Effector memory CD8-positive, alpha-beta T cell (primary cell): ENCODE measurements at places on chromosomes 12 and 14.

DNA sequence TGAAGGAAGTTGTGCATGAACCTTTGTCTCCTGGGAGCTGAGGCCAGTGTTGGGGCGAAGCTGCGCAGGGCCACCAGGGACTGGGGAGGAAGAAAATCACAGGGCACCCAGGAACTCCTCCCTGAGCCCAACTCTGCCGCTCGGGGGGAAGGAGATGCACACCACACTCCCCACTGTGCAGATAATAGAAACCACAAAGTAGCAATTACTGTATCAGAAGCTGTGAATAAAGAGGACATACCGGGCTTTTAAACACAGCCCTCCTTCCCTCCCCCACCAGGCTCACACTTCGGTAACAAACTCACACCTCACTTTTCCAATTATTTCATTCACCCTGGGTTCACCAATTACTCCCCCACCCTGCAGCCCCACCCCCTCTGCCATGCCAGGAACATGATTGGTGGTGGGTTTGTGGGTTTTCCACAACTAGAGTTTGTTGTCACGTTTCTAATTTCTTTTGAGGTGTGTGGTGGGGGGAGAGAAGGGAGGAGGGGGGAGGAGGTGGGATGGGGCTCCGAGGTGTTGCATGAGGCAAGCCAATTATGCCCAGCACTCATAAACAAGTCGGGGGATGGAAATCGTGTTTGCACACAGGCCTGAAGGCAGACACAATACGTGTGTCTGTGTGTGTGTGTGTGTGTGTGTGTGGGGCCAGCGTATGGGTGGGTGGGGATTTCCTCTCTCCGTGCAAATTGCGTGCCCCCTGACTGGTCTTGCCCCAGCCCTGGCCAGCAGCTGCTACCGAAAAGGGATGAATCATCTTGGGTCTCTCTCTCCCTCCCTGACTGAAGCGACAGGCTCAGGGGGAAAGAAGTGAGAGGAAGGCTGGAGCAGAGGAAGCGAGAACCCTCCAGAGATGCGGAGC is 103.3 kb downstream of the RBM19 start:
- DNase-seq = peak; percentile 3

GRCh38 chr14:39641224-39641623 is 209.0 kb upstream of the FBXO33 start:
- DNase-seq = no peak

GRCh38 chr12:62717643-62718042 is 217.3 kb downstream of the PPM1H start:
- DNase-seq = no peak

- no peak for DNase-seq
Observed at GRCh38 chr12:124299628-124300388, 4.9 kb downstream of the RFLNA start.

DNA sequence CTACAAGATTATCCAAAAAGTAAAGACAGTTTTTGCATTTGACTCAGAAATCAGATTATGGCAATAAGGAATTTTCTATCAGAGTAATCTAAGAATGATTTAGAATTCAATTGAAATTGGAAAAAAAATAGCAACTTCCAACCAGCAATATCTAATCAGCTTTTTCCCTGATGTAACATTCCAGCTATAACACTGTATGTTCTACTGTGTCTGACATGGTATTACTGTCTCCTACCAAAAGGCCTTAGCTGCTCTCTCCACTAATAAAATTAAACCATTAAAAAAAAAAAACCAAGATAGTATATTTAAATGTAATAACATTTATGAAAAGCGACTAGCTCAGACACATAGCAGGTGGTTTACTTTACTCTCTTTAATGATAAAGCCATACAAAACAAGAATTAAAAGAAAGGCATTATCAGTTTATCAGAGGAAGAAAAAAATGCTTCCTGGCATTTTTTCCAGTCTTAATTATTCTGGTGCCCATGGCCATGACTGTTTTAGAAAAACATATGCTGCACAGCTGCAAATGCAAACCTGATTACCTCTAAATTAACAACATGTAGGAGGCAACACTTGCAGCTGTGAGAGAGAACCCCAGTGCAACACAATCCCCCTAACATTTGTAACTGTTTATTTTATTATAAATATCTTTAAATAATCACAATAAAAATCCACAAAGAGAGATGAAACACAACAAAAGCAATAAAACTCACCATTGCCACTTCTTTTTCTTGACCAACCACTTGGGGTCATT is 28.8 kb downstream of the PHLDA1 start:
- DNase-seq = no peak

DNA sequence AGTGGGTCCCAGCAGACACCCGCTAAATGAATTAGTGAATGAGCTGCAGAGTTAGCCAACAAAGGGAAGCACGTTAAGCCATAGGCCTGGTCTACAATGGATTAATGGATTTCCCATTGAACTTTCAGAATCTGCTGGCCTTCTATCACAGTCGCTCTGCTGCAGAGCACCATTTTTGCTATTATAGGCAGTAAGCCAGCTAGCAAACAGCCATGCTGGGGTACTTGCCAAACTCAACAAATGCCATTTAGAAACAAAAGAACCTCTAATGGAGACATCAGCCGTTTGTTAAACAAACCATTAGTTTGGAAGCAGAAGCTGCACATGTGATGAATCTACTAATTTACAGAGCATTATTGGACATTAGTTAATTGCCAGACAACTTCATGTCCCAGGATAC is 181.1 kb upstream of the STXBP6 start:
- no peak for DNase-seq

GRCh38 chr14:71725922-71726579 is 206.2 kb upstream of the RGS6 start:
- DNase-seq = no peak

- no peak for DNase-seq
Observed at GRCh38 chr12:124411281-124411878, 116.5 kb downstream of the RFLNA start.

DNA sequence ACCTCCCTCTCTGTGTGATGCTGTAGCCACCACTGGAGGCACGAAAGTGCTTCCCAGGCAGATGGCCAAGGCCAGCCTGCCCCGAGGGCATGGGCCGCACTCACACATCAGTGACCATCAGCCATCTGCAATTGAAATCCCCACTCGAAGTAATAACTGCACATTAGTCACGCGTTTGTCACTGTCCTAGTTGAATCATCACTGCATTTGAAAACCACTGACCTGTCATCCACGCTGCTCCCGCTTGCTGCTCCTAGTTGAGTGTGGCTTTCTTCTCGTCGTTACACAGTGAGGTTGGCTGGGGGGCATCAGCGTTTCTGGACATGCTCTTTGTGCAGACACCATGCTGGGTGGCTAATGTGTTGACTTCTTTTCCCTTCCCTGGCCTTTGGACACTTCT is 176.1 kb downstream of the ADGRD1 start:
- DNase-seq = no peak

- DNase-seq = peak; percentile 8
Observed at GRCh38 chr14:31286456-31287293, 79.1 kb upstream of the HECTD1 start.

GRCh38 chr12:79920421-79921238 is 14.3 kb downstream of the PPP1R12A start:
- DNase-seq = no peak

- DNase-seq = no peak
Observed at GRCh38 chr12:109387425-109388166, 39.9 kb downstream of the MYO1H start.

DNA sequence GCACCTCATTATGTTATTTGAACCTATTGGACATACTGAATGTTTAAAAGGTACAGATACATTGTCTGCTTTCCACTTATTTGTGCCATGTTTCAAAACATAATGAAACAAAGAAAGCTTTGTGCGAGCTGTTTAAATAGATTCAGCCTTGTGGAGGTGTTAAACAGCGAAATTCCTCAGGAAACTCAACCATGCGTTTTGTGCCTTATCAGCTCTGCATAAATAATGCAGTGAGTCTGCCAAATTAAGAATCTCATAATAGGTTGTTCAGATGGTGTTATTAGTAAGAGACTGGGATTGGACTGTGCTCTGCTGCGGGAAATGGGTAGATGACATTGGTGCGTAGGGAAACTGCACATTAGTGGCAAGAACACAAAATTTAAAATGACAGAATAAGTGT is 163.7 kb upstream of the CLEC14A start:
- no peak for DNase-seq

DNA sequence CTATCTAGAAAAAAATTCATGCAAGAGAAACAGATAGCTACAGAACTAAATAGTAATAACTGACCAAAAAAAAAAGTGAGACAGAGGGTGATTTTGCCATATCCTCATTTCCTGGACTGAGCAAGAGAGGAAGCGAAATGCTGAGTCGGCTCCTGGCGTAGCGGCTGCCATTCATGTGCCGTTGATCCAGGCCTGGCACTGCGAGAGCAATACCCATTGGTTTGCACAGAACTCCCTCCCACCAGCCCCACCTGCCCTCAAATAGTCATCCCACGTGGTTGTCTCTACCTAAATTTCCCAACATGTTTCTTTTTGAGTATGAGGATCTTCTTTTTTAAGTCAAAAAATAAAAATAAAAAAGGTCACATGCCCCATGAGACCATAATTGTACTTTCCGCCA is 9.4 kb upstream of the WNT5B start:
- DNase-seq = no peak

DNA sequence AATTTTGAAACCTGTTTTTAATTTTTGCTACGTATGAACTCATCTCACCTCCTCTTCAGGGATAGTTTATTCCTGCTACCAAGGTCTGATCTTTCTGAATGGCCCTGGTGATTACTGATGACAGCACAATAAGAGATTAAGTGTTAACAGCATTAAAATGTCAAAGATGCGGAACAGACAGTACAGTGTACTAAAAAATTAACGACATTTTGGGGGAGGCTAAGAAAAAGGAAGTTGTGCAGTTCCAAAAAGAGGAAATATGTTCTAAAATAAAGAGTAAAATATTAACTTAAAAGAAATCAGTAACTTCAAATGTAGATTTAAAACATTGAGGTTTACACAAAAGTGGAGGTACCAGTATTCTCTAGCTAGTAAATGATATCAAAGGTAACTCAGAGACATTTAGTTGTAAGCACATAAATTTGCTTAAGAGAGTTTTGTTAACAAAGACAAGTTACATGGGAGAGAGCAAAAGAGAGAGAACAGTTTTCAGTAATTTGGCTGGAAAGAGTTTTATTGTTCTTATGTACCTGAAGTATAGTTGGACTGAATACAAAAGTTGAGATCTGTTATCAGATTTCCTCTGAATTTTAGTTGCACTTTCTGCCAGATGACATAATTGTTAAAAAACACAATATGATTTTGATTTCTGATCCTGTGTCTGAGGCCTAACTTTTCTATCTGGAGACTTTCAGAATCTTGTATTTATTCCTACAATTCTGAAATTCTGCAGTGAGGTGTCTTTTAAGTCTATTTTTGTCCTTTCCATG is 4.2 kb upstream of the CLECL1 start:
- no peak for DNase-seq

- DNase-seq = no peak
Observed at GRCh38 chr14:105149146-105149781, 19.3 kb downstream of the JAG2 start.

- DNase-seq = no peak
Observed at GRCh38 chr12:43255522-43256111, 296.4 kb downstream of the ADAMTS20 start.

GRCh38 chr14:21614240-21614639 is 20.5 kb downstream of the OR10G2 start:
- DNase-seq = no peak

DNA sequence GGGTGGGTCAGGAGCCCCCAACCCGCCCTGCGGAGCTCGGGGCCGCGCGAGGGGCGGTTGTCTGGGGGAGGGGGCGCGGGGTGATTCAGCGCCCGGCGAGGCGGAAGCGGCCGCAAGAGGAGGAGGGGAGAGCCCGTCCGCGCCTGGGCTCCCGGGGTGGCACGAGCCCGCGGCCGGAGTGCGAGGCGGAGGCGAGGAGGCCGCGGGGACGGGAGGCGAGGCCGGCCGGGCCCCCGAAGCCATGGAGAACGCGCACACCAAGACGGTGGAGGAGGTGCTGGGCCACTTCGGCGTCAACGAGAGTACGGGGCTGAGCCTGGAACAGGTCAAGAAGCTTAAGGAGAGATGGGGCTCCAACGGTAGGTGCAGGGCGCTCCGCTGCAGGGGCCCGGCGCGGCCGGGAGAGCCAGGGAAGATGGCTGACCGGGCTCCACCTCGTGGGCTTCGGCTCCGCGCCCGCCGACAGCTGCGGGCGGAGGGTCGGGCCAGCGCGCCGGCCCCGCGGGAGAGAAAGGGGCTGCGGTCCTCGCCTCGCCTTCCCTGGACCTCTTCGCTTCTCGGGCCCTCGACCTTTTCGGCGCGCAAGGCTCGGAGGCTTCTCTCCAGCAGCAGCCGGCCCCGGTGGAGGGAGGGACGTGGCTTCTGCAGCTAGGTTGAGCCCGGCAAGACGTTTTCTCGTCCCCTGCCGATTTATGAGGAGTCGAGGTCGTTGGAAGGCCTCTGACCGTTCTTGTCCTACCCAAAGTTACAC is 677 bp downstream of the ATP2A2 start:
- DNase-seq = peak; percentile 35

GRCh38 chr14:93481758-93482157 is 51.0 kb downstream of the UNC79 start:
- DNase-seq = no peak

DNA sequence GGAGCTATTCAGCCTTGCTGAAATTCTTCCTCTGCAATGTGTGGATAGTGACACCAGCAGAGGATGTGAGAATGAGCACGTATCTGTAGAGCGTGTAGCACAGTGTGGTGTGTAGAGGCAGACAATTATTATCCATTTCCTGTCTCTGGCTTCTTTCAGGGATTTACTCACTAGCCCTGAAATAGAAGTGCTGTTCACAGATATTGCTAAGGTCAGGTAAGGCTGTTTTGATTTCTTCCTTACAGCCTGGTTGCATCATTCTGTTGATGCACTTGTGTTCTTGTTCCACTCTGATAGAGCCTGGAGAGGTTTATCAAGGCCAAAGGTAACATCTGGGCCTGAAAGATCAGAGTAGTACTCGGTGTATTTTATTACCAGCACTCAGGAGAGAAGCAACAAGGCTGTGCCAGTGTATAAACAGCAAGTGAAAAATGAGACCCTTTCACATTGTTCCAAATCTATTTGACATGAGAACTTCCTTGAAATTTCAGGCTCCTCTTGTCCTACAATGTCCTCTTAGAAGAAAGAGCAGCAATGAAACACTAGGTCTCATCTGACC is 16.7 kb downstream of the ARG2 start:
- DNase-seq = no peak

GRCh38 chr14:98594156-98594555 is 677.8 kb downstream of the BCL11B start:
- no peak for DNase-seq

GRCh38 chr12:3554371-3555115 is 63.5 kb downstream of the PRMT8 start:
- DNase-seq = no peak

DNA sequence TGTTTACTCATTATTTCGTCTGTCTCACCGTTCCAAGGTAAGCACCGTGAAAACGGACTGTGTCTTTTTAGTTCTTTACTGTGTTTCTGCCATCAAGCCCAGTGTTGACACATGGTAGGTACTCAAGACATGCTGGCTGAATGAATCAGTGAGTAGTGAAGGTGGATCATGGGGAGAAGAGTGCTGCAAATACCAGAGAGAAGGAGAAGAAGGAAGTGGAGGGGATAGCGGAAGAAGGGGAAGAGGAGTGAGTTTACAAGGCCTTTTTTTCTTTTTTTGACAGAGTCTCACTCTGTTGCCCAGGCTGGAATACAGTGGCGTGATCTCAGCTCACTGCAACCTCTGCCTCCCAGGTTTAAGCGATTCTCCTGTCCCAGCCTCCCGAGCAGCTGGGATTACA is 54.6 kb downstream of the ETV6 start:
- no peak for DNase-seq

GRCh38 chr12:79451978-79452377 is 238.8 kb downstream of the PAWR start:
- no peak for DNase-seq

- DNase-seq = no peak
Observed at GRCh38 chr12:123996581-123996980, 23.6 kb downstream of the ZNF664 start.

GRCh38 chr14:105126126-105126980 is 42.2 kb downstream of the JAG2 start:
- no peak for DNase-seq
